ENCODE measurements at places on chromosomes 7 and 10. TPM values are rescaled to one million over a fixed set of nuclear protein-coding genes. Genes with fewer than 3 reads are reported as not detected.

The GDF10 gene
- total RNA-seq = not detected

The WIPF3 gene
- total RNA-seq = 0.41 TPM

The CPA2 gene
- total RNA-seq = 0.17 TPM

The NEUROG3 gene
- not detected for total RNA-seq

The SUN3 gene
- not detected for total RNA-seq

The ODAD2 gene
- total RNA-seq = 0.41 TPM

The ANKRD2 gene
- 1.6 TPM for total RNA-seq

The ANXA8 gene
- total RNA-seq = 562 TPM

The CRTAC1 gene
- total RNA-seq = not detected

The RBP3 gene
- total RNA-seq = not detected

The MYPN gene
- not detected for total RNA-seq

The NUTM2E gene
- 0.20 TPM for total RNA-seq

The CHRM2 gene
- total RNA-seq = not detected

The CHST3 gene
- 23.9 TPM for total RNA-seq

The PDZD7 gene
- 0.85 TPM for total RNA-seq

The ACSM6 gene
- not detected for total RNA-seq

The AGAP5 gene
- total RNA-seq = 3.4 TPM

The ZNF212 gene
- 7.2 TPM for total RNA-seq

The AOAH gene
- 0.31 TPM for total RNA-seq

The OR13A1 gene
- not detected for total RNA-seq

The PIP gene
- total RNA-seq = not detected

The SPAM1 gene
- total RNA-seq = not detected

The MACC1 gene
- 7.9 TPM for total RNA-seq

The BAIAP2L1 gene
- 47.6 TPM for total RNA-seq

The MCM10 gene
- 35.1 TPM for total RNA-seq

The HGF gene
- total RNA-seq = not detected

The IFIT1 gene
- 111 TPM for total RNA-seq

The GPC2 gene
- 1.4 TPM for total RNA-seq

The ETV1 gene
- total RNA-seq = 6.5 TPM

The BRAF gene
- 12.1 TPM for total RNA-seq

The CTAGE6 gene
- total RNA-seq = not detected

The PAX2 gene
- total RNA-seq = not detected

The SPDYE8 gene
- total RNA-seq = not detected

The GBX1 gene
- total RNA-seq = not detected

The NPSR1 gene
- total RNA-seq = not detected

The TAS2R41 gene
- not detected for total RNA-seq

The PLEKHS1 gene
- not detected for total RNA-seq

The CALHM2 gene
- 11.0 TPM for total RNA-seq

The OR2A42 gene
- not detected for total RNA-seq
